ENCODE measurements at places on chromosomes 4 and X.

DNA sequence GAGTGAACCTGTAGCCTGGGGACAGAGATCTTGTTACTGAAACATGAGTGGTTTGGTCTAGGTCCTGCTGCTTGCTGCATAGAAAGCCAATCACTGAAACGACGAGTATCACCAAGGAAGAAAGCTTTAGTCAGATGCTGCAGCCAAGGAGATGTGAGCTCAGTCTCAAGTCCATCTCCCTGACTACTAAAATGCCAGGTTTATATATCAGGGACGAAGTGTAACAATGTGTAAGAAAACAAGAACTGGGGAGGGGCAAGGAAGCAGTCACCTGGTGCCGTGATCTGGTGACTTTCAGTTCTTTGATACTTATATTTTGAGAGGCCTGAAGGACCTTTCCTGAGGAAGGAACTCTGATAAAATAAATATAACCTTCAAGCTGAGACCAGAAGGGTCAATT, 19.6 kb upstream of the ABRAXAS1 start:
- ATAC-seq, result no peak

DNA sequence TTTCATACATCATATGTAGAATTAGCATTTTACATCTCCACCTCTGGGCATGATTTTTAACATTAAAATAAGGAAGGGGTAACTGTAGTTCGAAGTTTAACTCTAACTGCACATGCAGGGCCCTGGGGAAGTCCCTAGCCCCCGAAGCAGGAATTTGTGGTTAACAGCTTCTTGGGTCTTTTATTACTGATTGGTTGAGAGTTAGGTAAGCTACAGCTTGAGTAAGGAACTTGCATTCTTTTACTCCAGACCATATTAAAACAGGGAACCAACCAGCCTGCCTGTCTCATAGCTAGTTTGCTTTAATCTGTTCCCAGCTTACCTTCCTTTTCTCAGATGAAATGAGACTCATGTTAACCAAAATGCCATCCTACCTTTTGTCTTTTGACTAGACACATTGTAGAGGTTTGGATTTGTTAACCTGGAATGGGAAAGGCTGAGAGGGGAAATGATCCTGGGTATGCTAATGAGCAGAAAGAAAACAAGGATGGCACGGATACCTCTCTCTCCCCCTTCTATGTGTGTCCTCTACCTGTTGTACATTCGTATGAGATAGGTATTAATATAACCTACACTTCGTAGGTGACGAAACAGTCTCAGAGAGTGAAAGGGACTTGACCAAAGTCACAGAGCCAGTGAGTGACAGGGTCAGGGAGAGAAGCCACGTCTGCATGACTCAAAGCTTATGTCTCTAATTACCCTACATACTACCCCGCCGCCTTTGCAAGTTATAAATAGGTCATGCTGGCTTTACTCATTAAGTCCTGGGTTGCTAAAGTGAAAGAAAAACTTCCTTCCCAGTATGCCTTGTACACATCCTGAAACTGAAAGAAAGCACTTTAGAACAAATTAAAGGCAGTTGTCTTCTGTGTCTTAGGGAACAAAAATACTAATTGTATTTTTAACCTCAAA, 119.5 kb upstream of the AFF2 start:
- no peak for ATAC-seq

DNA sequence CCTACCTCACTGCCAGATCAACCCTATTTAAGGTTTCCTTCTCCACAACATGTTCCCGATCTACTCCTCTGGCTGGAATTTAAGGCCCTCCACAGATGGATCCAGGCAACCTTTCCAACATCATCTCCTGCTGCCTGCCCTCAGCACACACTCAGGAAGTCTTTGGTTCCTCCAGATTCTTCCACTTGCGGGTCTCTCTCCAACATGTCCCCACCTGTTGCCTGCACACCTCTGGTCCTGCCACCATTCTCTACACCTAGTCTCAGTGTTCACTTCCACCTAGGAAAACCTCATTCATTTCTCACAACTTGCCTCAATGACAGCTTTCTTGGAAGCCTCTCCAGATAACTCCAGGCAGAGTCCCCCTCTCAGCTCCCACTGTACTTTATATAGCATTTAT, 80.1 kb downstream of the RTL5 start:
- no peak for ATAC-seq

DNA sequence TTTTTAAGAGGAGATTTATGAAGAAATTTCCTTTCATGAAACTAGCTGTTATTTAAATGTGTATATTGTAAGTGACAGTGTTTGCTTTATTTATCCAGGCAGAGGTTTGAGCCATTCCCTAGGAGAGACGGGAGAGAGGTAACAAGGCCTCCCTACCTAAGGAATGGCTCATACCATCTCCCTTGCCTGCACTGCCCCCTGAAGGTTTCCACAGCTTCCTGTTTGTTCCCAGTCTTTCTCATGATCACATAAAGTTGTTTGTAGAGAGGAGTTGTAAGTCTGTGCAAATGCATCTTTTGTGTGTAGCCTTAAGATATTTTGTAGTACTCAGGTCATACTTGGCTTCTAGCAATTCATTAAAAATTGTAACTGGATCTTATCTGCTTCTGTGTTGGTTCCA, 1504.5 kb upstream of the PCDH10 start:
- peak; percentile 71 for ATAC-seq

GRCh38 chrX:145677109-145677817, 140.4 kb upstream of the SLITRK2 start:
- ATAC-seq, result no peak

GRCh38 chr4:140858897-140859296, 102.7 kb upstream of the TBC1D9 start:
- no peak for ATAC-seq

DNA sequence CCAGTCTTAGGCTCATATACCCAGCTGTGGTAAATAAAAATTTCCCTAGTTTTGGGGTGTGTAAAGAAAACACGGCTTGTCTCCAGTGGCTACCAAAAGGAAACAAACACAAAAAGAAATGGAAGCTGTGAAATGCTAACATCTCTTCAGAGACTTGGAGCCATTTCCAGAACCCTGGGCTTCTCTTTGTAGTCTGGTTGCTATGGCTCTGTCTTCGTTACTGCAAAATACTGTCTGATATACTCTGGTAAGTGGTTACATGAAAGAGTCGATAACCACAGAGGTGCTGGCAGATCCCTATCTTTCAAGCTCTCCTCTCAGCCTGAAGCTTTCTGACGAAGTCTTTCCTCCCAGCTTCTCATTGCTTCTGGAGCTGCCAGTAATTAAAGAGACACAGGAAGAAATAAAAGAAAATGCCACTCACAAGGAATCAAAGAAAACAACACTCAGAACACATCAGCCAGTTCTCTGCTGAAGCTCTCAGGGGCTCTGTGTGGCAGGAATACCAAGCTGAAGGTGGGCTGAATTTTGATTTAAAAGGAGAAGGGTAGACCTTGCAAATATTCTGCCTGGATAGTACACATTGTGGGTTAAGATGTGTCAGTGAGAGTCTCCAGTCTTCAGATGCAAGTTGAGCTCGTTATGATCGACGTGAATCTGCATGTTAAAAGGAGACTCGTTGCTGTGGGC, 107.6 kb upstream of the FAM9C start:
- peak; percentile 45 for ATAC-seq

DNA sequence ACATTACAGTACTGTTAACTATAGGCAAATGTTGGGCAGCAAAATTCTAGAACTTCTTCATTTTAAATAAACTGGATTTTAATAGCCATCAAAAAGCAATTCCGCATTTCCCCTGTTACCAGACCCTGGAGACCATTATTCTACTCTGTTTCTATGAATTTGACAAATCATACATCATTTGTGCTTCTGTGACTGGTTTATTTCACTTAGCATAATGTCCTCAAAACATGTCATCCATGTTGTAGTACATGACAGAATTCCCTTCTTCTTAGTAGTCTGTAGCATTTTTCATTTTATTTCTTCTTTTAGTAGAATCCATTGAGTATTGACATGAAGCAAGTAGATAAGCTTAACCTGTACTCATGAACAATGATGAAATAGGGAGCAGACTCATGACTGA, 59.4 kb upstream of the PPP4R3C start:
- ATAC-seq, result no peak

GRCh38 chr4:180098586-180098985, 2144.6 kb upstream of the TENM3 start:
- ATAC-seq, result no peak

DNA sequence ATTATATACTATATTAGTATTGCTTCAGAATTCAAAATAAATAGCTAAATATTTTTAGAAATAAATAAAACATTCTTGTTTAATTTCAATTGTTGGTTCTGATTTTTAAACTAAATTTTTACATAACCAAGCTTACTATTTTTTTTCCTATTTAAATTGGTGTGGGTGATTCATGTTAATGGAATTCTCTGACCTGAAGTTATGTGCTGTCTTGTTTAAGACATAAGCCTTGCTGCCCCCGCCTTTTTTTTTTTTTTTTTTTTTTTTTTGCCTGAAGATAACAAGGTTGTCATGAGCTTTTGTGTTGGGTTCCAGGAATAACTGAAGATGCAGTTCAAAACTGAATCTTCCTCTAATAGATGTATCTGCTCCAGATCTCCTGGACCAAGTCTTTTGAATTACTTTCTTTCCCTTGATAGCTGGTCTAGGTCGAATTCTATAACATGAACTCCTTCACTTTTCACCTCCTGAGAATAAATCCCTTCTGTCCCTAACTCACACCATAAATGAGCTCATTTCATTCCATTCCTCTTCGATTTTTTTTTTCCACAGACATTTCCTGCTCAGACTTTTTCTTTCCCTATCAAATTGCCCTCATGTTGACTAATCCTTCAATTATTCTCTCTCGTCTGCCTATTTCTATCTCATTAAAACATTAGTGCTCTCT, 261.5 kb upstream of the FTHL17 start:
- ATAC-seq, result no peak

GRCh38 chrX:22800806-22801205, 199.0 kb upstream of the DDX53 start:
- peak; percentile 61 for ATAC-seq

DNA sequence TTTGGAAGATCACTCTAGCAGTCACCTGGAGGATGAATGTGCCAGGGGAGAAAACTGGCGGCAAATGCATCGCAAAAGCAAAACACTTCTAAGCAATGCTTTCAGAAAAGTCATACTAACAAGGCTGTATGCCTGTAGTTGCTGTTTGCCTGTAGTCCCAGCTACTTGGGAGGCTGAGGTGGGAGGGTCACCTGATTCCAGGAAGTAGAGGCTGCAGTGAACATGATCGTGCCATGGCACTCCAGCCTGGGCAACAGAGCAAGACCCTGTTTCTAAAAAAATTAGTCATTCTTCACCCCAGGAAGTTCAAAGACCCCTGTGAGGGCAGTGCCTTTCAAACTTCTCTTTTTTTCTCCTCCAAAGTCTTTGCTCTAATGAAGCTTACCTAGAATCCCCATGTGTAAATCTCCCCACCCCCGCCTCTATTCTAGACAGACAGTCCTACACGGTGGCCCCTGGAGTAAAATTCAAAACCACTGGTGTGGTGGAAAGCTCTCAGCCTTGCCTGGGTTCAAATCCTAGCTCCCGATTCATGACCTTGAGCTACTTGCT, 5.5 kb downstream of the SOWAHD start:
- no peak for ATAC-seq

DNA sequence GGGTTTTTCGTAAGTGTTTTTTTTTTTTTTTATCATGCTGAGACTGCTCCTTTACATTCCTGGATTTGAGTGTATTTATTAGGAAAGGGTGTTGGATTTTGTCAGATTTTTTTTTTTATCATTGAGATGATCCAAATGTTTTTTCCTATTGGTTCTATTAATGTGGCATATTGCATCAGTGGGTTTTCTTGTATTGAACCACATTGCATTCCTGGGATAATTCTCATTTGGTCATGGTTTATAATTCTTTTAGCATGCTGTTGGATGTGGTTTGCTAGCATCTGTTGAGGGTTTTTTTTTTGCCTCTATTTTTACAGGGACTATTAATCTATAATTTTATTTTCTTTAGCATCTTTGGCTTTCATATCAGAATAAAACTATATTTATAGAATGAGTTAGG, 28.8 kb downstream of the COL4A5 start:
- no peak for ATAC-seq

DNA sequence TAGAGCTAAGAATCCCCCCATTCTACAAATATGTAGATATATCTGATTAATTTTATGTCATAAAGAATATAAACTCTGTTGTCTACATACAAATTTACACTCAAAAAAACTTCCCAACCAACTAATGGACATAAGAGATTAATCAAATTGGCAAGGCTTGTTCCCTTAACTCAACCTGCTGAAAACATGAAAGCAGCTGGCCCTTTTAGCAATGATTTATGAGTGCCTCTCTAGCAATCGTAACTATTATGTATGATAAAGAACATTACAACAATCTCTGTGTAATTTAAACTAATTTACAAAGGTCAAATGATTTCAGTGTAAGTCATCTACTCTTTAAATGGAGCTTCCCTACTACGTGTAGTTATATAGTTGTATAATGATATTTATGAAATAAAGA, 83.1 kb upstream of the FTHL17 start:
- ATAC-seq, result peak; percentile 25

DNA sequence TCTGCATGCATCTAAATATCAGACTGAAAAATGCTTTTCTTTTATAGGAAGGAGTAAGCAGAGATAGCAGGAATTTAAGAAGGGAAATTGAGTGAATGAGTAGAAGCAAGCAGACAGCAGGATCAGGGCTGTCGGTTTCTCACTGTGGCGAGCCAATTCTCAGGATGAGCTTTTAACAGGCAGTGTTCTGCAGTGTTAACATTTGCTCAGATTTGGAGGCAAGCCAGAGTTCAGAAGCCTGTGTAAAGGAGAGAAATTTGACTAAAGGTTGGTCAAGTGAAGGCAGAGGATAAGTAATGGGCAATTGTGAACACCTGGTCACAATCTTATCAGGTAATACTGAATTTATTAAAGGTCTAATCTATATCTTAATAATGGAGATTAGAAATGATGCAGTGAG, 133.3 kb upstream of the MAGEB16 start:
- ATAC-seq, result no peak

DNA sequence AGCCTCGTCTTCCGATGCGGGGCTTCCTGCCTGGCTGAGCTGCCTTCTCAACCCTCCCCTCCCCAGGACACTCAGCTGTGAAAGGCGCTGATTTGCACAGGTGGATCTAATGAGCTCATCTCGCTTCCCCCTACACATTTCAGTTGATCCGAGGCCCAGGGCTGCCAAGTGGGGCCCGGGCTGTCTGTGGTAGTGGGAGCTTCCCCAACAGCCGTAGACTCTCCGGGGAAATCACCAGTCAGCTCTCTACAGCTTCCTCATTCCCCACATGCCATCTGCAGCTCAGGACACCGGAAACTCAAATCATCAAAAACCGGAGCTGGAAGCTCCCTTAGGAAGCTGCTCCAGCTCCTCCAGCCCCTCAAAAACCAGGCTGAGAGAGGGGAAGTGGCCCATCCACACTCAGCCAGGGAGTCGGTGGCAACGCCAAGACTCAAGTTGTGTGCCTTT, 56.2 kb downstream of the SMIM20 start:
- peak; percentile 89 for ATAC-seq

- ATAC-seq, result no peak
Measured at GRCh38 chr4:121765971-121766538, 1.1 kb upstream of the SMIM43 start.

DNA sequence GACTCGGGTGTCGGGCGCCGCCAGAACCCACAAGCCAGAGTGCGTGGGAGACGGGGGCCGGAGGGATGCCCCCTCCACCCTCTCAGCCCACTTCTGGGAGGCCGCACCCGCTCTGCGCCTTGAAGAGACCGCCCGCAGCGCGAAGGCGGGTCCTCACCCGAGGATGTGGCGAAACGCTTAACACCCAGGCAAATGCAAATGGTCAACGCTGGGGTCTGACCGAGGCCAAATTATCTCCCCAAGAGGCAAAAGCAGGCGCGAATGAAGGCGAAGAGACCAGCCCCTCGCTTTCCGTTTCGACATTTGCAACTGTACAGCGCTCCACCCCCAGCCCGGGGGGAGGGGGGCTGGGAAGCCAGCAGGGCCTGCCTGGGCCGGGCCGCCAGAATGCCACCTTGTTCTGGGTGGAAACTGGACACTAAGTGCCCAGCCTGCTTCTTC, 137.7 kb upstream of the ZIC3 start:
- no peak for ATAC-seq

All from motor neuron (in vitro differentiated cells).